ENCODE measurements at places on chromosomes 16 and 17.

GRCh38 chr16:56203052-56203451, 11.8 kb downstream of the GNAO1 start:
- no peak for DNase-seq

DNA sequence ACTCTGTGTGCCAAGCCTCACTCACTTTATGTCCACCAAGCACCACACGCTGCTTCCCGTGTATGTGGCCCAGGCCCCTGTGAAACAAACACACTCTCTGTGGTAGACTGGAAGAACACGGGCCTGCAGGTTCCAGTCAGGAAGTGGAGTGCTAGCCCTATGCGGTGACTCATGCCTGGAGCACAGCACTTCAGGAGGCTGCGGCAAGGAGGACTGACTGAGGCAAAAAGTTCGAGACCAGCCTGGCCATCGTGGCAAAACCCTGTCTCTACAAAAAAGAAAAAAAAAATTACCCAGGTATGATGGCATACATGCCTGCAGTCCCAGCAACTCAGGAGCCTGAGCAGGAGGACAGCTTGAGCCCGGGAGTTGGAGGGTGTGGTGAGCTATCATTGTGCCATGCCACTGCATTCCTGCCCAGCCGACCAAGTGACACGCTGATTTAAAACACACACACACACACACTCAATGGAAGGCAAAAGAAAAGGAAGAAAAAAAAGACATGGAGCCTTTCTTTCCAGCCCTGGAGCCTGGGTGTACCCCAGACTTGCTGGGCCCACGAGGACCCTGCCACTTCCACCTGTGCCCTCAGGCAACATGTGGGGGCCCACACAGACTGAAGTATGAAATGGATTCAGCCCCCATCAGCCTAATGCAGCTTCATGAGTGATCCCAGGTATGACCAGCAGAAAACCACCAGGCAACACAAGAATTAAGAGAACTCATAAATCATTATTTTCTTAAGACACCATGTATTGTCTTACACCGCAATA, 126.6 kb downstream of the ANKRD11 start:
- DNase-seq, result peak; percentile 77

- DNase-seq, result no peak
Observed at GRCh38 chr17:50893183-50893993, 27.2 kb upstream of the TOB1 start.

DNA sequence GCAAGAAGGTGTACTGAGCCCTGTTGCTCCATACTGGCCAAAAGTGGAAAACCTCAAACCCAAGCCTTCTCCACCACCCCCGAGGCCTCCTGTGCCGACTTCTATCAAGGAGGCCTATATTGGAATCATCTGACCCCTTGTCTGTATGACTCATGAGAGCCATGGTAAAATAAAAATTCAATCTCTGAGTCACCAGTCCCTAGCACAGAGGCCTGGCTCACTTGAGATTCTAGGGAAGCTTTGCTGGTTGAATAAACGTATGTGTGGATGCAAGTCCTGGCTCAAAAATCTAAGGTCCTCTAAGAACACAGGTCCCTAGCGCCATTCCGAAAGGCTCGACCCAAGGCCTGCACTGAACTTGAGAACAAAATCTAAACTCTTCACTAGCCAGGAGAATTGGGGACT, 15.0 kb downstream of the NSMCE1 start:
- DNase-seq, result no peak

GRCh38 chr17:72111336-72111923, 9.4 kb upstream of the SOX9 start:
- no peak for DNase-seq

DNA sequence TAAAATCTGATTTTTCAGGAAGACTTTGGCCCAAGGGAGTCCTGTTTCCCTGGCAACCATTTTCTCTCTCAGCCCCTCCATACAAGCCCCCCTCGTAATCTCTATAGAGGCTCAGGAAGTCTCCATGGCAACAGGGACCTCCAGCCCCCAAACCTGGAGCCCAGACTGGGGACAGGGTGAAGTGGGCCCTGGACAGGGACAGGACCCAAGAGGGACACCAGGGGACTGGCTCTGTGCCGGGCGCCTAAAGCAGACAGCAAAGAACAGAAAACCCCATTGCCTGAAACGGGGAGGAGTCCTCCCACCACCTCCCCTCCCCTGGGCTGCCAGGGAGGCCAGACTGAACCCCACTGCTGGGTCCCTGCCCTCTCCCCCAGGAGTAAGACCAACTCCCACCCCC, 40.6 kb downstream of the CPNE2 start:
- no peak for DNase-seq

GRCh38 chr17:15462976-15463772, 4.2 kb downstream of the CDRT4 start:
- DNase-seq, result no peak

Data from 8988T (cell line).